ENCODE measurements at places on chromosomes 16 and 17. TPM values are rescaled to one million over a fixed set of nuclear protein-coding genes. Genes with fewer than 3 reads are reported as not detected.

GRCh38 chr16:29862884-29863668 is at the start of gene CDIPT:
CDIPT (minus strand) TSS chr16:29863226; CDS start chr16:29862857, 369 bp downstream.
- peaks cover 11% of the 10 kb centered on the region for H3K36me3 ChIP-seq
- peaks cover 16% of the 10 kb centered on the region for H3K4me1 ChIP-seq
- peak within 1 kb of the TSS; percentile 97 for H3K4me3 ChIP-seq
- DNase-seq: peak; percentile 86
- H3K27me3 ChIP-seq: peaks cover 13% of the 10 kb centered on the region

- peaks cover 61% of the 10 kb centered on the region for H3K4me1 ChIP-seq
- peaks cover 1% of the 10 kb centered on the region for H3K27me3 ChIP-seq
- peak overlapping the region; percentile 34 for H3K27ac ChIP-seq
- no peak overlapping the region for H3K4me3 ChIP-seq
- no peaks in the 10 kb centered on the region for H3K36me3 ChIP-seq
Measured at GRCh38 chr17:61152898-61153297, 246.7 kb upstream of the TBX2 start.

- H3K36me3 ChIP-seq: no peaks in the 10 kb centered on the region
- H3K4me1 ChIP-seq: no peaks in the 10 kb centered on the region
- no peak for DNase-seq
- peaks cover 7% of the 10 kb centered on the region for H3K27me3 ChIP-seq
Measured at GRCh38 chr16:5041600-5042133, 7.9 kb upstream of the NAGPA start.

DNA sequence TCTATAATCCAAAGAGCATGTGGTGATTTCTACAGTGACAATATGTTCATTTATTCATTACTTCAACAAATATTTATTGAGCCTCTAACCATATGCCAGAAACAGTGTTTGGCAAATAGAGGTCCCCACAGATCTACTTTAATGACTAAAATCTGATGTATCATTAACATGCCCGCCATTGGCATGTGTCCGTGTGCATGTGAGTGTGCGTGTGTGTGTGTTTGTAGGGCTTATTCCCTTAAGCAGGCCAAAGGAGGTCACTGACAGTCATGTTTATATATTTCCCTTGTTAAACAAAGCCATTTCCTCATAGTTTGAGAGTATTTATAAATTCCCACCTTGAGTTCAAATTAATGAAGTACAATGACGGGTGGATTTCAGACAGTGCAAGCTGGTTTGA is 174.4 kb upstream of the IRX6 start:
- no peaks in the 10 kb centered on the region for H3K4me1 ChIP-seq
- H3K27ac ChIP-seq: no peak overlapping the region
- no peaks in the 10 kb centered on the region for H3K27me3 ChIP-seq
- H3K36me3 ChIP-seq: no peaks in the 10 kb centered on the region

LAT gene
- total RNA-seq: 5.4 TPM

SPATA22 gene
- total RNA-seq: not detected

ACSM2B gene
- total RNA-seq: not detected

Data from endothelial cell (in vitro differentiated cells).